ENCODE measurements at places on chromosomes 3 and 15. TPM values are rescaled to one million over a fixed set of nuclear protein-coding genes. Genes with fewer than 3 reads are reported as not detected.

DNA sequence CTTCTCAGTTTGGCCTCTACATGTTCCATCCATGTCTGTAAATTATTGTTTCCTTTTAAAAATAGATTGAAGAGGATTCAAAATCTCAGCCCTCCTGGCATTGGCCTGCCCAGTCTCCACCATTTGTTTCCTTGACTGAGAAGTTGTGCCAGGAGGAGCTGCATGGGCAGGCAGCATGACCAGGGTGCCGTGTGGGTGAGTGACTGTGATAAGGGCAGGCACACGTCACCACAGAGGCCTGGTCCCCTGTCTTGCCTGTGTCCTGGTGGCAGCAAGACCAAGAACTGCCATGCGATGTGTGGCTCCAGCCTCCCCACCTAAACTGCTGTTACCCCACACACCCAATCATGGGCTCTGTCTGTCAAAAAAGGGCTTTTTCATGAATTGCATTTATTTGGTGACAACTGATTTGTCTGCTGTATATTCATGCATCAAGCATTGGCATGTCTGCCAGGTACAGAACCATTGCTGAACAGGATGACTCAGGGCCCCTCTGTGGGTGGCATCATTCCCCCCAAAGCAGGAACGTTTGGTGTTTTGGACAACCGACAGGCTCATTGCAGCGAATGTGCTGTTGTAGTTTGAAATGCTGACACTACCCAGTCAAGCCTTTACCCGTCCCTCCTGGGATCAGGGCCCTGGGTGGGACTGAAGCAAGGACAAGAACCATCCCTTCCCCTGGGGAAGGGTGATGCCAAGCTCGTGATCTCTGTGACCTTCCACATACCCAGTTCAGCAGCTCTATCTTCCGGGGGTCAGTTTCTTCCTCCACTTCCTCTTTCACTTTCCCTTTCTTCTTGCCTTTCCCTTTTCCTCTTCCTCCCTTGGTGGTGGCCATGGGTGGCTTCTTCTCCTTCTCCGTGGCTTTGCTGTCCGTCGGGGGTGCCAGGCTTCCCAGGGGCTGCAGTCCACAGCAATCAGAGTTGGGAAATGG lies 51.6 kb downstream of the TRPM1 start:
- DNase-seq: no peak

The LRRIQ4 gene
- total RNA-seq: 0.32 TPM

The SLC28A1 gene
- total RNA-seq: 0.30 TPM

DNA sequence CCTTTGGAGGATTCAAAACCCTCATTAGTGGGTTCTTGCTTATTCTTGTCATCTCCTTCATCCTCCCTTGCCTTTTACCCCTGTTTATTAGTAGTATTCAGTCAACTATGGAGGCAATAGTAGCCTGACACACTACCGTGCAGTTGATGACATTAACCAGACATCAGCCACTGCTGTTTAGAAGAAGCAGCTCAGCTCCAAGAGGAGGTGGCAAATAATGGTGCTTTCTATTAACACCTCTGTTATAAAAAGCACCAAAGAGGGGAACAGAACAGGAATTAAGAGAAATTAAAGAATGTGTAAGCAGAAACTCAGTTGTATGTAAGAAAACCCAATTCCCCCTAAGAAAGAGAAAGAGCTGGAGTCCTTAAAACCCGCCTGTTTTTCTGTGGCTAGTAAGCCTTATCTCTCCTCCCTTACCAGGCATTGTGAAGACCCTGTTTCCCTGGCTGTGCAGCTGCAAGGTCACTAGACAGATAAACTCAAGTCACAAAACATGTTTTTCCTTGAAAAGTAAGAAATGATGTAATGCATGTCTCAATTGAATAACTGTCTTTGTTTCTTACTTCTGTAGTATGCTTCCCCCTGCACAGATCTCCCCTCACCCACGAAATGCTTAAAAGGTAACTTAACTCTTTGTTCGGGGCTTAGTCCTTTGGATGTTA lies 21.2 kb downstream of the CCR4 start:
- DNase-seq: no peak

- DNase-seq: no peak
Observed at GRCh38 chr3:28218071-28218916, 23.1 kb upstream of the CMC1 start.

The FMN1 gene
- 4.5 TPM for total RNA-seq

All from activated naive CD4-positive, alpha-beta T cell treated with anti-CD3 and anti-CD28 coated beads, Interleukin-2, amount 50 U/mL, for 72 hours (primary cell).